ENCODE measurements at places on chromosomes 12 and 14.

DNA sequence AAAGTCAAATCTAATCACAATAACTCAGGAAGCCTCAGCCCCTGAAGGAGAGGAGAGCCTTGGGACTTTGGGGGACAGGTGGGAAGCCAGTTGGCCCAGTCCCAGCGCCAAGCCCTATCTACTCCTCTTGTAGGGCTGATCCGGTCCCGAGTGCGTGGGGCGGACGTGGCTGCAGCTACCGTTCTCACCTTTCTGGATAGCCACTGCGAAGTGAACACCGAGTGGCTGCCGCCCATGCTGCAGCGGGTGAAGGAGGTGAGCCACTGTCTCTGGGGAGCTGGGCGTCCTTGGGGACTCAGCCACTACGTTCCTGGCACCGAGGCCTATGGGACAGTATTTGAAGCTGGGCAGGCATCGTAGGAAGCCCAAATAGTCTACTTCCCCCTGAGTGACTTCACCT is 68.4 kb downstream of the GALNT16 start:
- no peak for DNase-seq

DNA sequence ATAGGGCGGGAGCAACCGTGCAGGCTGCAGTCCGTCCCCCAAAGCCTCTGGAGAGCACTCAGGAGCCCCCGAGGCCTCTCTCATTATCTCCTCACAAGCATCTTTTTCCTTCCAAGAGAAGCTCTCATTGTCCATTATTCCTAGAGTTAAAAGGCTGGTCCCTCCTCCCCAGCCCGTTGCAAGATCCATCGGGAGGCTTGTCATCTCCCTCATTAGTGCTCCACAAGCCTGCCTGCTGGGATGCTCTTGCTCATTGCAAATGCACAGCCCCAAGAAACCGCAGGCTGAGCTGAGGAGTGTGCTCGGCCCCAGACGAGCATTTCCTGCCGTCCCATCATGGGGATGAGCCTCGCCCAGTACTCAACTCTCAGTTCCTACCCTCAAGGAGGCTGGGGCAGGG is 23.3 kb downstream of the NUAK1 start:
- no peak for DNase-seq

DNA sequence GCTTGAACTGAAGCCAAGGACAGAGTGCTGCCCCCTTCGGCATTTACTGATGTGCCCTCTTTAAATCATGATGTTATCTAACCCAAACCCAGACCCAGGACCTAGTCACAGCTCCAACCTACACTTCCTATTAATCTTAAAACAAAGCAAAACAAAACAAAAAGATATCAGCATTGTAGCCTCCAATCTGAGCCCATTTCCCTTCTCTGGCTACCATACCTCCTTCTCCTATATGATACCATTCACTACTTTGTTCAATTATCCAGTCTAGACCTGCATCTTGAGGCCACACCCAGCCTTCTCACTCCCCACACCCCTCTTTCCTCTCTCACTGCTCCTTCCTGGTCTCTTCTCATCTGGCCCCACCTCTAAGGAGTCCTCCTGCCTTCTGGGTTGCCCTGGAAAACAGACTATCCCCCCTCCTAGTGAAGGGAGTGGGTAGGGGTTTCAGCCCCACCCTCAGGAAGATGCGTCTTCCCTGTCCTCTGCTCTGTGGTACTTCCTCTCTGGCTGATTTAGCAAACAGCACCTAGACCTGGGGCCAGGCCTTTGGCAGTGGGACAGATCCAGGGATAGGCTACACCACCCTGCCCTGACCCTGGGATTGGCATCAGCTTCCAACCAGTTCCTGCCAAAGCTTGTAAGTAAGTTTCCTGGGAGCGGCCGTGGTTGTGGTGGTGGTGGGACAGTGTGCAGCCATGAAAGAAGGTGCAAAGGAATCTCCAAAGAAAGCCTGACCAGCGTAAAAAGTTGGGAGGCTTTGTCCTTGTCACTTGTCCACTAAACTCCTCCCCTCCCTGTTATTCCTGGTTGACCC is 3.3 kb downstream of the LTB4R start:
- no peak for DNase-seq

- DNase-seq = no peak
Measured at GRCh38 chr14:39016733-39017095, 86.3 kb downstream of the SEC23A start.

GRCh38 chr14:48373981-48374380 is 698.6 kb upstream of the MDGA2 start:
- DNase-seq = no peak

DNA sequence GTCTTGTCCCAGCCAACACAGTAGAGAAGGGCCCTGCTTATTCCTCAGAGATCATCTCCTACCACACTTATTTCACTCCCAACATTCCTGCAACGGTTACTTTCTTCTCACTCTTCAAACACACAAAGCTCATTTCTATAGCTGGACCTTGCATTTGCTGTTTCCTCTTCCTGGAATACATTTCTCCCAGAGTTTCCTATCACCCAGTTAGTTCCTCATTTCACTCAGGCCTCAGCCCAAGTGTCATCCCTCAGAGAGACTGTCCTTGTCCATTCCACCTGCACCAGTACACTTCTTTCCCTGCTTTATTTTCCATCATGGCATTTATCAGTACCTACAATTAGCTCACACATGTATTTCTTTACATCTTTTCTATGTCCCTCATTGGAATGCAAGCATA is 14.7 kb upstream of the STK38L start:
- no peak for DNase-seq

- no peak for DNase-seq
Measured at GRCh38 chr14:74610866-74611649, 979 bp downstream of the LTBP2 start.

GRCh38 chr12:68831272-68831671 is 23.3 kb downstream of the MDM2 start:
- no peak for DNase-seq

DNA sequence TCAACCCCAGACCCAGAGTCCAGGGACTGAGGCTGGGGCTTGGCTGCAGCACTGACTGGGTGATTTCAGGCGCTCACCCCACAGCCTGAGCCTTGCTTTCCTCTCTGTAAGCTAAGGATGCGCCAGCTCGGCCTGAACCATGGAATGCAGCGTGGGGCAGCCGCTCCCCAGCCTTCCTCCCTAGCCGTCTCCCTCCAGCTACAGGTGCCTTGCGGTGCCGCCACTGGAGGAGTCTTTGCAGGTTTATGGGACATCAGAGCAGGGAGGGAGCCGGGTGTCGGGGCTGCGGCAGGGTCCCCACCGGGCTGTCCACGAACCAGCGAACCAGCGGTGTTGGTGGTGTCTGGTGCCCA is 19.4 kb downstream of the PPP2R5C start:
- DNase-seq = no peak

GRCh38 chr12:9813821-9814798 is 13.2 kb upstream of the KLRF1 start:
- peak; percentile 93 for DNase-seq

- no peak for DNase-seq
Measured at GRCh38 chr12:50986966-50987737, 34.8 kb downstream of the HIGD1C start.

Measured in T-cell (primary cell).